ENCODE measurements at places on chromosomes 3 and 15. TPM values are rescaled to one million over a fixed set of nuclear protein-coding genes. Genes with fewer than 3 reads are reported as not detected.

Gene CHAC1
- 8.9 TPM for total RNA-seq

Gene SH2D7
- not detected for total RNA-seq

Gene MORC1
- not detected for total RNA-seq

Gene SLC12A8
- 1.8 TPM for total RNA-seq

Gene SUCNR1
- 0.06 TPM for total RNA-seq

Gene ANKRD63
- total RNA-seq, result 0.46 TPM

Gene TTLL13
- total RNA-seq, result 0.14 TPM

Gene PEX11A
- 8.6 TPM for total RNA-seq

Gene CADM2
- 0.28 TPM for total RNA-seq

Gene PLA2G4B
- 1.6 TPM for total RNA-seq

Gene ITGB5
- total RNA-seq, result 462 TPM

Gene RARRES1
- total RNA-seq, result 6.8 TPM

Gene LRRIQ4
- not detected for total RNA-seq
